ENCODE measurements at places on chromosomes 7 and 10.

- peak; percentile 27 for DNase-seq
Measured at GRCh38 chr10:93745408-93746065, 12.2 kb upstream of the LGI1 start.

DNA sequence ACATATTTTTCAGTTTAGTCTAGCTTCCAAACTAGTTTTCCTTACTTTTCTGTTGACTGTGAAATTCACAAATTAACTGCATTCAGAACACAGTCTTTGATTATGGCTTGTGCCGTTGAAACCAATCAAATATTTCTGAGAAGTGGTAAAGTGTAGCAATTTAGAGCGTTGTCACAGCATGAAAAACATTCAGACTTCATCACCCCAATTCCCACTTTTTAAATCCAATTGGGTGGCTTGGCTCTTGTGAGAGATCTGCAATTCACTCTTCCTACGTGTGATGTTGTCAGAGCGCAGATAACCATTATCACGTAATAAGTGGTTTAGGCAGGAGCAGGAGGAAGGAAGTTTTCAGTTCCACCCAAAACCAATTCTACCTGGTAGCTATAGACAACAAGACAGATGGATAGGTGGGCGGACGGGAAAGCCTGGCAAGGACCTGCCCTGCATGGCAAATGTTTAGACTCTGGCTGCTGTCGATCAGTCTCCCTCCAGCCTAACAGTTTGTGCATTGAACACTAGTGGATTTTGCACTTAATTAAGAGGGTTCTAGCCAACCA, 8.9 kb downstream of the COBL start:
- DNase-seq = no peak

- DNase-seq = no peak
Measured at GRCh38 chr7:122889116-122889515, 2.9 kb upstream of the CADPS2 start.

- DNase-seq = no peak
Measured at GRCh38 chr7:47211519-47211973, 370.4 kb downstream of the TNS3 start.

DNA sequence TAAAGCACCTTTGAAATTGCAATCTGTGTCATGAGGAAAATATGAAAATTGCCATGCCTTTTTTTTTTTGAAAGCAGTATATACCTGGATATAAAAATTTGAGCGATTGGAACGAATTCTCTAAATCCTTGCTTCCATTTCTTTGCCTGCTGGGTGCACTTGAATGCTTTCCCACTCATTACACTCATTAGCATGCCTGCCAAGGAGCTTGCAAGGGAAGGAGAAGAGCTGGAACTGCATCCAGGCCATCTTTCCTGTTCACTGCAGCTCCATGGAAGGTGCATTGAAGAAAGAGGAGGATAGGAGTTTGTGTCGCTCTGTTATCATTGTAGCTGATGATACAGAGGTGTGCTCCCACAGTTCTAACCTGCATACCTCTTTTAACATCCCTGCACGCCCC, 102.4 kb upstream of the GJD4 start:
- DNase-seq = no peak

DNA sequence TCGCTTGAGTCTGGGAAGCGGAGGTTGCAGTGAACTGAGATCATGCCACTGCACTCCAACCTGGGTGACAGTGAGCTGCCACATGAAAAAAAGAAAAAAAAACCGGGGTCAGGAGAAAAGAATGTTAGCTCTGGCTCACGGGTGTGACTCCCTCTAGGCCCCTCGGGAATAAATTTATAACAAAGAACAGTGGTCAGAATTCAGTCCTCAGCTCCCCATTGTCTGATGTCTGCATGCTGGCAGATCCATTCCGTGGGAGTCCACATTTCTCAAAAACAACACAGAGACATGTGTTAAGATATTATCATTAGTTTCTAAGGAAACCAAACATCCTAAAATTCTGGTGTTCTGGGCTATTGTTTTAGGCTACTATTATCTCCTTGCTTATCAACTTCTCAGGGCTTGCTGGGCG, 90.6 kb downstream of the MARCHF5 start:
- DNase-seq = no peak

GRCh38 chr7:64640504-64640903, 25.4 kb upstream of the ZNF107 start:
- DNase-seq = no peak

GRCh38 chr10:103504181-103504783, 10.8 kb downstream of the NEURL1 start:
- peak; percentile 83 for DNase-seq

- DNase-seq = no peak
Measured at GRCh38 chr7:151838861-151839381, 38.0 kb downstream of the PRKAG2 start.

DNA sequence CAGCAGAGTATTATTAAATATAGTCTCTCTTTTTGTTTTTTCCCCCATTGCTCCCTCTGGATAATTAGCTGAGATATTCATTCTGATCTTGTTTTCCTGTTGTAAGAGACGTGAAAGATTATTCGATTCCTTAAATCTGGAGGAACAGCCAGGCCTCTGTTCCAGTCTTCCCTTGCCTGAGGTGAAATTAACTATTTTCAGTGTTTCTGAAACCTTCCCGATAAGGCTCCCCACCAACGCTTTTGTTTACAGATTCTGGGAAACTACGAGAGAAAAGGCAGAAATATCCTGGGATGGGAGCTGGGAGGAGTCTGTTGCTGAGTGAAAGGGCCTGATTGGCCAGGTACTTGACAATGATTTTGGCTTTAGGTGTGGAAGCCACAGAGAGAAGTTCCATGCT, 63.6 kb upstream of the AGR3 start:
- no peak for DNase-seq

GRCh38 chr7:14048889-14049288, 59.4 kb upstream of the ETV1 start:
- peak; percentile 17 for DNase-seq

DNA sequence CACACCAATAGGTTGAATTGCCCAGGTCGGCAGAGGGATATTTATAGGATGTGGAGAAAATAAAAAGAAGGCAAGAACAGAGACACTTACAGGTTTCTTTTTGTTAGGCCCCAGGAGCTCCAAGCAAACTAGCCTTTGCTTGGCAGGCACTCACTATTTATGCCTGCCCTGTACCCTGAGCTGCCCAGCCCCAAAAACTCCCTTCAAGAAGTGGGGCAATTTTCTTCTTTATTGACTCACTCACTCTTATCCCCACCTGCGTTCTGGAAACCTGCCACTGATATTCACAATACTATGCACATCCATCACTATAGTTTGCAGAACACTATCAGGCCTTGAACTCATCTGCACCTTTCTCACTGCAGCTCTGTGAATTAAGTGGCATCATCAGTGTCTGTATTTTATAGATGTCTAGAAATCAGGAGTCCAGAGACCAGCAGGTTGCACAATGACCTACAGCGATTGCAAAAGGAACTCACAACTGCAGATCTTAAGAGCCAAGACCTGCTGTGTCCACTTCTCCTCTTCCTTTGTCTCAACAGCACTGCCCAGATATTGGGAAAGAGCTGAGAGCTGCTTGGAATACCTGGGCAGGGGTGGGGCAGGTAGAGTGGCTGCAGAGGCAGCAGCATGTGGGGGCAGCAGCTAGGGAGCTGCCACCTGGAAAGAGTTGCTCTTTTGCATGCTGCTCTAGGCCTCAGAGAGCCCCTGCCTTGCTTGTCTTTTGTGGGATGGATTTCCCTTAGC, at the start of gene SFTPD:
TSS of gene SFTPD (minus strand) at position 130 of the 747 bp plus-strand sequence. CDS start 2,446 bp downstream, outside the sequence.
- DNase-seq = peak; percentile 94

GRCh38 chr7:33459340-33459751, 330.0 kb downstream of the BBS9 start:
- peak; percentile 58 for DNase-seq

DNA sequence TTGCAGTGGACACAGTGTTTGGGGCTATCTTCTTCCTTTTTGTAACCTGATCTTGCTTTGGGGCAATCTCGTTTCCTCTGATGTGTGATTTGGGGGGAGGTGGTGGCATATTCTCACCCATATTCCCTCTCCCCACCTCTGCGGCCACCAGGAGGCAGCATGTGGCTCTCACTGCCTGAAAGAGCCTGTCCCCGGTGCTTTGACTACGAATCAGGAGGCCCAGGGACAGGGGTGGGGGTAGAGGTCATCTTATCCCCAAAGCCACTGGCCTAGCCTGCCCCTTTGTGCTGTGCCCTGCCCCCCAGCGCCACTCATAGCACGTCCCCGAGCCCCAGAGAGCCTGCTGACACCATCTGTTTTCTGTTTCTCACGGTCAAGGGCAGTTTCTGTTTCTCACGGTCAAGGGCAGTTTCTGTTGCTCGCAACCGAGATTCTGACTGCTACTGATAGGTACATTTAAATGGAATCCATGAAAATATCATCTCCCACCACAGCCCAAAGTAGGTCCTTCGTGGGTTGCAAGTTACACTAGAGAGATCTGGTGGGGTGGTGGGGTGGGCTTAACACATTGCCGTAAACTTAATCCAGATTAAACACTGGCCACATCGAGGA, 28.2 kb downstream of the PHYH start:
- DNase-seq = peak; percentile 39

DNA sequence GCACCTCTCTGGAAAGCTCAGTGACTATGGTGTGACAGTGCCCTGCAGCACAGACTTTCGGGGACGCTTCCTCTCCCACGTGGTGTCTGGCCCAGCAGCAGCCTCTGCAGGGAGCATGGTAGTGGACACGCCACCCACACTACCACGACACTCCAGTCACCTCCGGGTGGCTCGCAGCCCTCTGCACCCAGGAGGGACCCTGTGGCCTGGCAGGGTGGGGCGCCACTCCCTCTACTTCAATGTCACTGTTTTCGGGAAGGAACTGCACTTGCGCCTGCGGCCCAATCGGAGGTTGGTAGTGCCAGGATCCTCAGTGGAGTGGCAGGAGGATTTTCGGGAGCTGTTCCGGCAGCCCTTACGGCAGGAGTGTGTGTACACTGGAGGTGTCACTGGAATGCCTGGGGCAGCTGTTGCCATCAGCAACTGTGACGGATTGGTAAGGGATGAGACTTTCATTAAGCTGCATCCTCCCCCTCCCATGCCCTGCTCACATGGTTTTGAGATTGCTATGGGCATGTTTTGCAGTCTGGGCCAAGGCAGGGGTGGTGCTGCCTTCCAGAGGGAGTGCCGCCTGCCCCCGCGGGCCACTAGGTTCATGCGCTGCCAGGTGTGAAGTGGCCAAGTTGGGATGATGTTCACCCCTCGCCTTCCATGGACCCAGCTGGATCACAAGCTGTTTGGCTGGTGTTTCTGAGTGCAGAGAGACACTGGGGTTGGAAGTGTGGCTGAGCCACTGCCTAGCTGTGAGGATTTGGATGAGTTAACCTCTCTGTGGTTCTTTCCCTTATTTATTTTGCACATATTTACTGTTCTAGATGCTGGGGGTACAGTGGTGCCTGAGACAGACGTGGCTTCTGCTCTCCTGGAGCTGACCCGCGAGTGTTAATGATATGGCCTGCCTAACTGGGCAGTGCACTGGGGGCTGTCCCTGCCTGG, 2.5 kb downstream of the ADAMTS14 start:
- DNase-seq = no peak

GRCh38 chr7:30001998-30002397, 12.4 kb upstream of the SCRN1 start:
- DNase-seq = peak; percentile 39

DNA sequence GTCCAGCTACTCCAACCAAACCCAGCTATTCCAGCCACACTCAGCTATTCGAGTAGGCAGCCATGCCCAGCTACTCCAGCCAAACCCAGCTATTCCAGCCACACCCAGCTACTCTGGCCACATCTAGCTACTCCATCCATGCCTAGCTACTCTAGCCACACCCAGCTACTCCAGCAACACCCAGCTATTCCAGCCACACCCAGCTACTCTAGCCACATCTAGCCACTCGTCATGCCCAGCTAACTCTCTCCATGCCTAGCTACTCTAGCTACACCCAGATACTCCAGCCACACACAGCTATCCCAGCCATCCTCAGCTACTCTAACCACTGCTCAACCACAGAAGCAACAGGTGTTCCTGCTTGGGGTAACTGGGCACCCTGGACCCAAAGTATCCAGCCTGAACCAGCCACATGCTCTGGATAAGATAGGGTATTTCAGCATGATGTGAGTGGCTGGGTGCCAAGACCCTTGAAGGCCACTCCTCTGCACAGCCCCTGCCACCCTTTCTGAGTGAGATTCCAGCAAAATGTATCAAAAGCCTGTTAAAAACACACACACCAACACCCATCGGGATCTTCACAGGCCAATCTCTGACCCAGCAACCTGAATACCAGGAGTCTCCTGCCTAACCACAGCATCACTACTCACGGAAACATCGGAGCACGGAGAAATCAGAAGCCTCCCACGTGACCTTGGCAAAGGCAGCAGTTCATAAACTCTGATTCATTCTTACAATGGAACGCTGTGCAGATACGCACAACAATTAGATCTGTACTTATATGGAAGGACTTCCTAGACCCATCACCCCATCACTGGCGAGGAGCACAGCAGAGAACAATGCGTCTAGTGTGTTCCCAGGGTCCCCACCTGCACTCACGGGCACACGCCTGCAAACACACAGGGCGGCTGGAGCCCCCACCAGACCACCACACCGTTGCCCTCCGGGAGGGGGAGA, 51.8 kb upstream of the DNAAF5 start:
- DNase-seq = no peak

DNA sequence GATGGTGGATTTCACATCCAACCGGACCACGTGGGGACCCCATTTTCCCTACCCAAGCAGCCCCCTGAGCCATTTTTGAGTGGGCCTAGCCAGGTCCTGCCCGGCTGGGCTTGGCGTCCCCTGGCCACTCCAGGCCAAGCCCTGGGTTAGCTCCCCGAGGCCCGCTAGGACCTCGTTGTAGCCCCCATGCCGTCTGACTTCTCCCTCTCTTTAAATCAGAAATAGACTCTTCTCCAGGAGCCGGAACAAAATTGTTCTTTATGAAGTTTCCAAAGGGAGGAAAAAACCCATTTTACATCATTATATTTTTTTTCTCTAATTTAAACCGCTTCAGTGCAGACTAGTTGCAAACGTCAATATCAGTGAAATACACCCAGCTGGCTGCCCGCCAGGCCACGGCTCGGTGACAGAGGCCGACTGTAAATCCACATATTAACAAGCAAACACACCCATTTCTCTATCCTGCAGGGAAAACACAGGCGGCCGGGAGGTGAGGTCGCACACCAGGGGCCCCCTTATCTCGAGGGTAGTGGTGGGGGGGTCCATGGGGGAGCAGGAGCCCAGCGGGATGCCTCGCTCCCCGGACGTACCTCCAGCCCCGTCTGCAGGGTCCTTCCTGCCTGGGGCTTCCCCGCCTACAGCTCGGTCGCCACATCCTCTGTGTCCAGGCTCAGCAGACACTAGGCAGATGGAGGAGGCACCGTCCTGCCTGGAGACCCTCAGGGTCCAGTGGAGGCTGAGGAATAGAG, 72.7 kb downstream of the ELFN1 start:
- DNase-seq = no peak

GRCh38 chr7:47945261-47946015, 2.8 kb downstream of the PKD1L1 start:
- peak; percentile 77 for DNase-seq

DNA sequence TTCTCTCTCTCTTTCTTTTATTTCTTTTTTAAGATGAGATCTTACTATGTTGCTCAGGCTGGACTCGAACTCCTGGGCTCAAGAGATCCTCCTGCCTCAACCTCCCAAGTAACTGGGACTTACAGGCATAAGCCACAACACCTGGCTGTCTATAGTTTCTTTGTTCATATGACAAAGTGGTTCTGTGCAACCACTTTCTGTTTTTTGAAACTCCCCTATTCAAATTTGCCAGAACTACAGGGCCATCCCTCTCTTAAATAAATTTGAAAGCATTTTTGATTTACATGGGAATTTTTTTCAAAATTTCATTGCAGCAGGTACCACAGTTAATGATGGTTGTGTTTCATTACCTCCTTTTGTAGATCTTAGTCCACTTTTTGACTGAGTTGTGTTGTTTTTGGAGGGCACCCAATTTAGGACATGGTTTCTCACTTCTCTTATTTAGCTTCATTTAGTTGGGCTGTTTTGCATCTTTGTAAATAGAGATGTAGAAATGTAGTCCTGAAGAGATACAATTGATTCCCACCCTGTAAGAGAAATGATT, 119.2 kb downstream of the LRRC4 start:
- DNase-seq = no peak
